ENCODE measurements at places on chromosomes 13 and 19. TPM values are rescaled to one million over a fixed set of nuclear protein-coding genes. Genes with fewer than 3 reads are reported as not detected.
A peak's percentile ranks its signal among the peaks of the same experiment; 100 is the strongest.

Gene CBY2
- total RNA-seq, result not detected

Gene INSL3
- not detected for total RNA-seq

Gene HSPB6
- 226 TPM for total RNA-seq

Gene SMIM7
- 49.9 TPM for total RNA-seq

Gene FFAR1
- not detected for total RNA-seq

Gene PDX1
- not detected for total RNA-seq

Gene PLIN3
- 34.6 TPM for total RNA-seq

Gene TRIP10
- total RNA-seq, result 71.4 TPM

- no peaks in the 10 kb centered on the region for H3K27me3 ChIP-seq
- H3K27ac ChIP-seq, result peak overlapping the region; percentile 1
- no peaks in the 10 kb centered on the region for H3K36me3 ChIP-seq
- DNase-seq, result no peak
- H3K4me1 ChIP-seq, result peaks cover 5% of the 10 kb centered on the region
These were observed 164.8 kb upstream of the KL start for GRCh38 chr13:32851083-32852069.

DNA sequence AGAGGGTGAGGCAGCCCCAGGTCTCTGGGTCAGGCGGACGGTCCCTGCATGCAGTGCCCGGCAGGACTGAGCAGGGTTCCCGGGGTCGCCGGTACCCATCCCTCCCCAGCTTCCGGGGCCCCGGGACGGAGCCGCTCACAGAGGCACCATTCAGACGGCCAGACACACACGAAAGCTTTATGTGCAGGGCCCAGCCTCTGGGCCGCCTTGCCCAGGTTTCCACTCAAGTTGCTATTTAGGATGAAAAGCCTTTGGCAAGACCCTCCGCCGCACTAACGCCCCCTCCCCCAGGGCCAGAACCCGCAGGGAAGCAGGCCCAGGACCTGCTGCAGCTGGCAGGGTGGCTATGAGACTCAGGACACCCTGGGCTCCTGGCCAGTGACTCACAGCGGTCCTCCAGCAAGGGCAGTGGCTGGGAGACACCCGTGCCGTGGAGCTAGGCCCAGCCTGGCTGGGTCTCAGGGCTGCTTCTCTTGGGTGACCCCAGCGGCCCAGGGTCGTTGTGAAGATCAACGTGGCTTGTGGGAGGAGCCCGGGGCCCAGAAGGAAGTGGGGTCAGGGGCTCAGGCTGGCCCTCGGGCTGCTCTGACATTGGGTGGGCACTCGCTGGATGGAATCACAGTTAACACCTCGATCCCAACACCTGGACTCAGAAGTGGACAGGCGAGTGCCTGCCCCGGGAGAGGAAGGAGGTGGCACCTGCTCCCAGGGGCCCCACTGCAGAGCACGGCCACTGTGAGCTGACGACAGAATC is 4.8 kb downstream of the C19orf25 start:
- peak; percentile 30 for DNase-seq
- peaks cover 24% of the 10 kb centered on the region for H3K27me3 ChIP-seq
- no peak overlapping the region for H3K27ac ChIP-seq
- H3K4me1 ChIP-seq, result peaks cover 30% of the 10 kb centered on the region
- H3K36me3 ChIP-seq, result no peaks in the 10 kb centered on the region

- DNase-seq, result peak; percentile 63
- peaks cover 25% of the 10 kb centered on the region for H3K36me3 ChIP-seq
- peaks cover 16% of the 10 kb centered on the region for H3K4me1 ChIP-seq
- H3K4me3 ChIP-seq, result no peak overlapping the region
- H3K27ac ChIP-seq, result peak overlapping the region; percentile 40
These were observed 7.6 kb downstream of the DNAJB1 start for GRCh38 chr19:14510311-14511228.

GRCh38 chr19:51159656-51160055 is 17.6 kb downstream of the SIGLEC7 start:
- no peak overlapping the region for H3K4me3 ChIP-seq
- no peak overlapping the region for H3K27ac ChIP-seq
- H3K27me3 ChIP-seq, result no peaks in the 10 kb centered on the region

DNA sequence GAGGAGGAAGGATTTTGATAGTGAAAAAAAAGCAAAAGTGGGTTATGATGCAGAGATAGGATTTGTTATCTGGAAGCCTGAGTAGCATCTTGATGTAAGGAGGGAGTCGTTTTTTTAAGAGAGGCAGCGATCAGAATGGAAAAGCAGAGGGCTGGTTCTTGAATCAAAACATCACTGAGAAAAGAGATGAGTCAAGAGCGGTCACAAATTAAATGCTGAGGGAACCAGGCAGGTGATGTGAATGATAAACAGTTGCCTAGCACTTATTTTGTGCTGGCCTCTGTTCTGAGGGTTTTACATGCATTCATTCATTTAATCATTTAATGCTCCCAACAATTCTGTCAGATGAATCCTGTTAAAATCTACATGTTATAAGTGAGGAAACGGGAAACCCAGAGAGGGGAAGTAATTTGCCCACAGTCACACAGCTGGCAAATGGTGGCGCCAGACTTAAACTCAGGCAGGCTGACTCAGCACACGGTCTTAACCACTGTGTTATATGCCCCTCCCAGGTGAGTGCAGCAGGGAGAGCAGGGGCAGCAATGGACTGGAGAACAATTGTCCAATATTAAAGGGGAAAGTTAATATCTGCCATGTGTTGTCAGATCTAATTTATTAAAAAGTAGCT is 21.4 kb downstream of the SIGLECL1 start:
- DNase-seq, result no peak
- H3K4me3 ChIP-seq, result no peak overlapping the region
- no peaks in the 10 kb centered on the region for H3K27me3 ChIP-seq
- H3K27ac ChIP-seq, result no peak overlapping the region
- no peaks in the 10 kb centered on the region for H3K36me3 ChIP-seq

DNA sequence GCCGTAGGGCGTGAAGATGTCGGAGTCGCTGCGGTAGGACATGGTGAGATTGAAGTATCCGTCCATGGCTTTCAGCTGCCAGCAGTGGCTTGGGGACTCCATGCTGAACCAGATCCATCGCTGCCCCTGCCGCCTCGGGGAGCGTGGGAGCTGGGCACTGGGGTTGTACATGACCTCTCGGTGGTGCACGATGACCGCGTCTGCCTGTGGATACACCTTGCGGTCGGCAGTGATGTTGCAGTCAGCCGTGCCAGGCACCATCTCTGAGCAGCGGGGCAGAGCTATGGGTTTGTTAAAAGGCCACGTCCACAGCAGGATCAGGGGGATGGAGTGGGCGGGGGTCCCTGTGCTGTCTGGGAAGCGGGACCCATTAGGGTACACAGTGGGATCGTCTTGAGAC is 7.4 kb downstream of the FUT6 start:
- H3K4me3 ChIP-seq, result no peak overlapping the region
- DNase-seq, result no peak
- H3K27ac ChIP-seq, result no peak overlapping the region
- no peaks in the 10 kb centered on the region for H3K36me3 ChIP-seq
- H3K27me3 ChIP-seq, result no peaks in the 10 kb centered on the region
- no peaks in the 10 kb centered on the region for H3K4me1 ChIP-seq
